Suppressor macrophage (primary cell): ENCODE measurements at places on chromosomes 12 and 14.

DNA sequence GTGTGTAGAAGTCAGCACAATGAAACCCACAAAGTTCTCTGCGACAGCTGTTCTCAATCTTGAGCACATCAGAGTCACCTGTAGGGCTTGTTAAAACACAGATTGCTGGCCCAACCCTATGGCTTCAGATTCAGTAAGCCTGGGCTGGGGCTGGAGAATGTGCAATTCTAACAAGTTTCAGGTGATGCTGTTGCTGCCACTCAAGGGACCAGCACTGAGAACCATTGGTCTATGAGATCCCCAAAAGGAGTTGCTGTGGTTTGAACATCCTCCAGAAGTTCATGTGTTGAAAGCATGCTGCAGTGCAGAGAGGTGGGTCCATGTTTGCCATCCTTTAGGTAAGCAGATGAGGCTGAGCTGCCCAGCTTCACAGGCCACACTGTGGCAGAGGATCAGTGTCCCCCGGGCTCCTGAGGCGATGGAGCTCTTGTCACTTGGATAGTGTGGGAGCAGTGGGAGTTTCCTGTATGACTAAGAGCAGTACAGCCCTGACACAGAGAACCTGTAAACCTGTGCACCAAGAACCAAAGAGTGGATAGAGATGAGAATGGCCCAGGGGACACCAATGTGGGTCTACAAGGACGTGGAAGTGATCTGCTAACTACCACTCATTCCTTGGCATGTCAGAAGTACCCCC, 8.0 kb upstream of the RTRAF start:
- DNase-seq = no peak

- DNase-seq = no peak
Measured at GRCh38 chr12:99984271-99985128, at the start of gene ANKS1B. Gene ANKS1B, minus strand, starts transcription at chr12:99984936. Its CDS starts 699 bp downstream, at chr12:99984237.

DNA sequence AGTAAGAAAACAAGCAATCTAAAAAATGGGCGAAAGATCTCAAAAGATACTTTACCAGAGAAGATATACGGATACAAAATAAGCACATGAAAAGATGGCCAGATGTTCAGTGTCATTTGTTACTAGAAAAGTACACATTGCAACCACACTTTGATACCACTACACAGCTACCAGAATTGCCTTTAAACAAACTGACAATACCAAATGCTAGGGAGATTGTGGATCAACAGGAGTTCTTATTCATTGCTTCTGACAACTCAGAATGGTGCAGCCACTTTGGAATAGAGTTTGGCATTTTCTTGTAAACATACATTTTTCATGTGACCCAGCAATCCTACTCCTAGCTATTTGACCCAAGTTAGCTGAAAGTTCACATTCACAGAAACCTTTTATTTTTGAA, 136.3 kb downstream of the FUT8 start:
- no peak for DNase-seq

GRCh38 chr12:21413369-21414277, 23.8 kb upstream of the PYROXD1 start:
- no peak for DNase-seq
